CD4-positive, CD25-positive, alpha-beta regulatory T cell (primary cell): ENCODE measurements at places on chromosomes 2 and 18.

GRCh38 chr18:809985-810642 is 1.9 kb downstream of the YES1 start:
- peak; percentile 43 for DNase-seq

DNA sequence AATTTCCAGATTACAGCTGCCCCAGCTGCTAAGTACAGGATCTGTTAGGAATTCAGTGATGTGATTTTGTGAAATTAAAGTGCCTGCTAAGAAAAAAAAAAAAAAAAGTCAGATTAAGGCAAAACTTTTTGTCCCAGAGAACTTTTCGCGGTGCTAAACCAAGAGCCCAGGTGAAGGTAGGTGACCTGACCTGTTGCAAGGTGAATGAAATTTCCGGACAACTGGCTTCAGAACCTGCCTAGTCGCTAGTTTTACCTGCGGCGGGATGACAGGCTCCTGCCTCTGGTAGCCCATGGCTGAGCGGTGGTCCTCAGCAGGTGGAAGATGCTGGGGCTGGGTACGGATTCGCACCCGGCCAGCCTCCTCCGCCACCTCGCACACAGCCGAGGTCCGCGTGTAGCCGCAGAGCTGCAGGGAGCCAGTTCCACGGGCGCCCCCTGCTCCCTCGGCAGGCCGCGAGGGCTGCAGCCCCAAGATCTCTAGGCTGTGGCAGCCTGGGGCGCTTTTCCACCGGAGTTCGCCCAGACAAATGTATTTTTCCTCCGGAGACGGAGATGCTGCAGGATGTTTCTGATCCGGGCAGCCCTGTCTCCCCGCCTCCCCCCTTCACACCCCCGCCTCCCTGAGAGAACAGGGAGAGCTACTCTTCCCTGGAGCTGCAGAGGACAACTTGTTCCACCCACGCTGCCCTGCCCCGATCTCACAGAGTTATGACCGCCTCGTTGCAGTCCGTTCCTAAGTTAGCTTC is at the start of gene SLC38A11:
TSS of gene SLC38A11 (minus strand) at position 572 of the 748 bp plus-strand sequence. CDS start at position 294, 278 bp downstream.
- no peak for DNase-seq

DNA sequence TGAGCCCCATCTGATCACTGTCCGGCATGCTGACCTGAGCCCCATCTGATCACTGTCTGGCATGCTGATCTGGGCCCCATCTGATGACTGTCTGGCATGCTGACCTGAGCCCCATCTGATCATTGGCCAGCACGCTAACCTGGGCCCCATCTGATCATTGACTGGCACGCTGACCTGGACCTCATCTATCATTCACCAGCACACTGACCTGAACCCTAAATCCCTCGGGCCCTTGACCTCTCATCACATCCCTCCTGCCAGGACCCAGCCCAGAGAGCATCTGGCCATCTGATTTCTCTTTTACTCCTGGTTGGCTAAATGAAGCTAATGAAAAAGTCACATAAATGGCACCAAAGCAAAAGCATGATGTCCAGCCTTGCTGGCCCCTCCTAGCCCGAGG is 207.1 kb downstream of the NDUFA10 start:
- no peak for DNase-seq

DNA sequence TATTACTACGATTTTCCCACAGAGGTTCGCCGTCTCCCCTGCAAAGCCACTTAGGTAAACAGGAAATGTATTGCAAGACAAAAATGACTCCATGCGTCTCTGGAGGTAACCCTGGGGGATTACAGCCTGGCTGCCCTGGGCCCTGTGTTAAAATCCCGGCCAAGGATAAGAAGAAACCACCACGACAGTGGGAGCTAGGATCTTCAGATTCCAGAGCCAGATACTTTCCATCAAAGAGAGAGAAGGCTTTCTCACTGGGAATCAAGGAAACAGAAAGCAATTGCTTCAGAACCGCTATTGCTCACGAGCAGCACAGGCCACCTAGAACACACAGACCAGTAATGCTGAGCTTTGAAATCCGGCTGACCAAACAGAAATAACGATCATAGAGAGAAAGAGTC is 97.9 kb upstream of the ZNF516 start:
- DNase-seq = no peak

DNA sequence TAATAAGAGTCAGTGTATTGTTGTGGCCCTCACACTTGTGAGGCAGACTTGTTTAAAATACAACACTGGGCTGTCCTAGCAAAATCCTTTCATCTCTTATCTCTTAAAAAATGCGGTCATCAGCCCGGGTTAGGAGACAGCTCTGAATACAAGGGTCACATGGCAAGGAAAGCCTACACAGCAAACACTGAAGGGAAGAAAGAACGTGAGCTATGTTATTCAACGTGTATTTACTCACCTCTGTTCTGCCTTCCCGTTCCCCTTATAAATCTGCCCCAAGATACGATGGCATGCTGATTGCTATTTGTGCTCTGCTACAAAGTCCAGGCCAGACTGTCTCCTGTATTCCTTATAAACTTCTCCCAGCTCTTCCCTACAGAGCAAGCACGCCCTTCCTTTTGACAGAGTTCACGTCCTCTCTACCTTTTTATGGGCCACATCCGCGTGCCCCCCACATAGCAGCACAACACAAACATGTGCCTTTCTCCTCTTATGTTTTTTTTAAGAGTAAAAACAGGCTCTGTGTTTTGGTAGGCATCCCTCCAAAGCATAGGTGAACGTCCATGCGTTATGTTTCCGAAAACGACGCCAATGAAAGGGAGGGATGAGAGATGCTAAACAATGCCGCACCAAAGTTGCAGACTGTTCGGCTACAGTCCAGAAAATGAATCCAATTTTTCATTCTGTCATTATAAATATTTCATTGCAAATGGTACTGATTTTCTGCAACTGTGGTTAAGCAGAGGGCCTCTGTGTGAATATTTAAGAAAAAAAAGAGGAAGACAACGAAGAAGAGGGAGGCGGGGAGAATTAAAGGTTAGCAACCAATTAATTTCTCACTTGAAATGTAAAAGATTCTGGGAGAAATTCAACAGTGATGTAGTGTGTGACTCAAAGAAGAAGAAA is 274.7 kb downstream of the ZNF521 start:
- no peak for DNase-seq

- DNase-seq = no peak
These were observed 2.8 kb downstream of the SIX3 start for GRCh38 chr2:44944102-44944951.

DNA sequence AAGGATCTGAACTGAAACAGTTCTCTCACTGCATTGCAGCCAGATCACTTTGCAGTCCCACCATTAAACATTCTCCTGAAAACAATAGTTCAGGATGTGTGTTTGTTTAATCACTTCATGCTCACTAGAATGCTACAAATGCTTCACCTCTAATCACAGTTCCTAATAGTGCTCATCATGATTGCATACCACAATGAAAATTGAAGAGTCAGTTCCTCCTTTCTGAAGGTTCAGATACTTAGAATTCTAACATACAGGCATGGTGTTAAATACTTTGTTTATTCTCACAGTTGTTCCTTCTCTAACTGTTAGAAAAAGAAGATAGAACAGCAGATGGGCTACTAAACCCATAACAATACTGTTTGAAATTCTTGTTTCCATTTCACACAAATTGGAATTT is 622.3 kb upstream of the ACVR2A start:
- DNase-seq = no peak

- no peak for DNase-seq
These were observed 6.1 kb downstream of the GPR39 start for GRCh38 chr2:132422736-132423135.

DNA sequence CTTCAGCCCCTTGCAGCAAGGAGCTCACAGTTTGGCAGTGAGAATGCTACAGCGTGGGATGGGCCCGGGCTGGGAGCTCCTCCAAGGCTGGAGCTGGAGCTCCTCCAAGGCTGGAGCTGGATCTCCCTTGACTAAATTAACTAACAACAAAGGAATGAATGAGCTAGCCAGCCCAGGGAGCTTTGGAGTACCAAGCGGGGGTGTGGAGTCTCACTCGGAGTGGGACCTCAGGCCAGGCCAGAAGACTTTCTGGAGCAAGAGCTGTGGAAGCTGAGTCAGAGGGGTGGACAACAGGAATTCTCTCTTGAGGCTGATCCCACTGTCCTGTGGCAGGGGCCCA is 244.7 kb upstream of the HS6ST1 start:
- DNase-seq = no peak

- no peak for DNase-seq
These were observed 89.3 kb downstream of the CSRNP3 start for GRCh38 chr2:165558832-165559231.

DNA sequence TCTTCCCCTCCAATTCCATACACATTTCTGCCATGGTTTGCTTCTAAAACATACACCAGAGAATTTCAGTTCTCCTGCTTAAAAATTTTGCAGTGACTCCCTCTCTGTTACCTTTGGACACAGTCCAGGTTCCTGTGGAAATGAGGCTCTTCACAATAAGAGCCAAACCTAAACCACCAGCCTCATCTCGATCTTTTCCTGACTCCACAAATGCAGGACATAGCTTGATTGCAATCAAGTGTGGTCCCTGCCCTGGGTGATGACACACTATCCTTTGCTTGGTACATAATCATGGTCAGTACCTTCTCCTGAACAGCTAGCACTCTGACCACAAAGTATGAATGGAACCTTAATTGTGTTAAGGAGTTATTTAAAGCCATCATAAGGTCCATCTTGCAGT is 134.9 kb upstream of the CHAC2 start:
- no peak for DNase-seq

DNA sequence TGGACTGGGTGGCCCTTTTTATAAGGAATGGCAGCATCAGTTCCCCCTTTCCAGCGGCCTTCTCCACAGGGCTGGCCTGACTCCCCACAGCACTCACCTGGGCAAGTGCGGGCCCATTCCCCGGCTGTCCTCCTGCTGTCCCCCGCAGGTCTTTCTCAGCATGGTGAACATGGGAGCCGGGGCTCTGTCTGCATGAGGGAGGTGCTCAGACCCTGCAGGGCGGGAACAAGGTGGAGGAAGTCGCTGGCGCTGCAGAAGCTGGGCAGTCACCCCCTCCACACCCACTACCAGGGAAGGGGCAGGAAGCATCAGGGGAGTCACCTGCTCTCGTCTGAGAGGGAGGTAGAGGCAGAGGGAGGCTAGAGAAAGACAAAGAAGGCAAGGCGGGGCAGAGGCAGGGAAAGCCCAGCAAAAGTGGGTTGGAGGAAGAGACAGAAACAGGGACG is 12.2 kb downstream of the HES6 start:
- no peak for DNase-seq

- no peak for DNase-seq
These were observed 80.0 kb downstream of the CHN1 start for GRCh38 chr2:174925046-174925784.

DNA sequence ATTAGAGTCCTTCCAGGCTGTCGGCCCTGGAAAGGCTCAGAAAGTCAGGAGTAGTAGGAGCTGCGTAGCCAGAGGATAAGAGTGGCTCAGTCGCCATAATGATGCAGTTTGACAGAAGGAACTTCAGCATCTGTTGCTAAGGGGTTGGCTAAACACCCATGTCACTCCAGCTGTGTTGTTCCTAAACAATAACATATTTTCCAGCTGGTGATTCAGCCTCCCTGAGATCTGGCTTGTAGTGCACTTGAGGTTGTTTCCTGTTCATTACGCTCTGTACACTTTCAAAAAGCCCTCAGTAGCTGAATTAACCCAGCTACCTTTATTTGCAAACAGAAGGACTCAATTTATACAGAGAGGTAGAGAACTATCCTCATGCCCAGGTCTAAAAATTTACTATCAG is 39.7 kb upstream of the EPAS1 start:
- DNase-seq = no peak

DNA sequence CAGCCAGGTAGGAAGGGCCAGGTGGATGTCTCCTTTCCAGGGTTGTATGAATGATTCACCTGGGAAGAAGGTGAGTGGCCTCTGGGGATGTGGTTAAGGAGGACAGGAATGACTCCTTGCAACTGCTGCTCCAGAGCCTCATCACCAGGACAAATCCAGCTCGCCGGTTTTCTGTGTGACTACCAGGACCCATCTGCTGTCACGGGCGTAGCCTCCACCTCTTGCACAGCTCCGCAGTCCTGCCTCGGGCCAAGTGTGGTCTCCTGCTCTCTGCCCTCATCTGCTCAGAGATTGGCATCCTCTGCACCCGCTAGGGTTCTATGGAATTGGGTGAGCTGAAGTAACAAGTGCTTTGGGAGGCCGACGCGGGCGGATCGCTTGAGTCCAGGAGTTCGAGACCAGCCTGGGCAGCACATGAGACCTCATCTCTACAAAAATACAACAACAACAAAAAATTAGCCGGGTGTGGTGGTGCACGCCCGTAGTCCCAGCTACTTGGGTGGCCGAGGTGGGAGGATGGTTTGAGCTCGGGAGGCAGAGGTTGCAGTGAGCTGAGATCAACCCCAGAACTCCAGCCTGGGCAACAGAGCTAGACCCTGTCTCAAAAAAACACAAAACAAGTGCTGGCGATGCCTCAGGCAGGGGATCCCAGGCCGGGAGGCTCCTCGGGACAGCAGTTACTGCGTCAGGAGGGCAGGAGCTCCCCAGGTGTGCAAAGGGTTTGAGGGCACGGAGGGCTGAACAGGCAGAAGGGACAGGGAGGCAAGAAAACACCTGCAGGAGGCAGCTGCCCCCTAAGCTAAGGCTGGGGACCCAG is 831 bp upstream of the D2HGDH start:
- DNase-seq = no peak

DNA sequence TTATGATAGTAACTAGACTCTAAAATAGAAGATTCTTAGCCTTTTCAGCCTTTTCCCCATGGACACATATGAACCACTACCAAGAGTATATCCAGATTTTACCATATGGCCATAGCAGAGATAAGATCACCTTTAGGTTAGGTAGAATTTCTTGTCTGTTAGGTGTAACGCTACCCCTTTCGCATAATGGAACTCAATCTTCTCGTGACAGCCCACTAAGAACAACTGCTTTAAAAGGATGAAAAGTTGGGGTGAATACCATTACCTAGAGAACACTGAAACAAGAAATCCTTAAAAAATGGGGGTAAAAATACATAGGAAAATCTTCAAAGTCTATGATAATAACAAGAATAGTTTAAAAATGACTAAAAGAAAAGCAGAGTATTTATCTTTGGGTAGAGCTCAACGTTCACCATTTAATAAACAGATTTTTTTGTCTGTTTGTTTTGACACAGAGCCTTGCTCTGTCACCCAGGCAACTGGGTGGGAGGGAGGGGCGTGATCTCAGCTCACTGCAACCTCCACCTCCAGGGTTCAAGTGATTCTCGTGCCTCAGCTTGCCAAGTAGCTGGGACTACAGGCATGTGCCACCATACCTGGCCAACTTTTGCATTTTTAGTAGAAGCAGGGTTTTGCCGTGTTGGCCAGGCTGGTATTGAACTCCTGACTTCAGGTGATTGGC is 67.2 kb downstream of the VIL1 start:
- no peak for DNase-seq

GRCh38 chr2:105034170-105034569 is 3.7 kb upstream of the MRPS9 start:
- no peak for DNase-seq

DNA sequence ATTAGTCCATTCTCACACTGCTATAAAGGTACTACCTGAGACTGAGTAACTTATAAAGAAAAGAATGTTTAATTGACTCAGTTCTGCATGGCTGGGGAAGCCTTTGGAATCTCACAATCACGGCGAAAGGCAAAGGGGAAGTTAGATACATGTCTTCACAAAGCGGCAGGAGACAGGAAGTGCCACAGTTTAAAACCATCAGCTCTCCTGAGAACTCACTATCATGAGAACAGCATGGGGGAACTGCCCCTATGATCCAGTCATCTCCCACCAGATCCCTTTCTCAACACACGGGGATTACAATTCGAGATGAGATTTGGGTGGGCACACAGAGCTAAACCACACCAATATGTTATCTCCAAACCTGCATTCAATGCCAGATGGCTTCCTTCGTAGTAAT is 716.1 kb downstream of the DCC start:
- DNase-seq = no peak

- DNase-seq = no peak
These were observed 421.5 kb upstream of the POU3F3 start for GRCh38 chr2:104432401-104432800.
